GM03348 (cell line): ENCODE measurements at places on chromosomes 16 and 17.

DNA sequence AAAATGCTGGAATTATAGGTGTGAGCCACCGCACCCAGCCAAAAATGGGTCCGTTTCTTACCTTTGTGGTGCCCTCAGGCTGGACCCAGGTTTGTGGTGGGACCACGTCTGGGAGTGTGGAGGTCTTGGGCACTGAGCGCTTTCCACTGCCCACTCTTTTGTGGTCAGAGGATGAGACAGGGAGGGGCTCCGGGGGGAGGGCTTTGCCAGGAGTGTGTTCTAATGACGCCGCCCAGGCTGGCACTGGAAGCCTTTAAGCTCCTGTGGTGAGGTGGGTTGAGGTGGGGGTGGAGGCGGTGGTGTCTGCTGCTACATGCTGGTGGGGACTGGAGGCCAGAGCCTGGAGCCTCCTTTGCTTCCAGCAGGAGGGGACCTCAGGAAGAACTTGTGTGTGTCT is 12.8 kb upstream of the ADCY7 start:
- DNase-seq: no peak

- DNase-seq: no peak
These were observed 623 bp upstream of the DDX52 start for GRCh38 chr17:37643869-37644268.

- no peak for DNase-seq
These were observed 22.4 kb downstream of the KANSL1 start for GRCh38 chr17:46170639-46171429.

GRCh38 chr17:9009096-9009495 is 12.2 kb upstream of the NTN1 start:
- DNase-seq: no peak

GRCh38 chr17:56436142-56436541 is 157.4 kb upstream of the NOG start:
- no peak for DNase-seq

- DNase-seq: no peak
These were observed 243.3 kb upstream of the PSMD7 start for GRCh38 chr16:74053312-74053711.

DNA sequence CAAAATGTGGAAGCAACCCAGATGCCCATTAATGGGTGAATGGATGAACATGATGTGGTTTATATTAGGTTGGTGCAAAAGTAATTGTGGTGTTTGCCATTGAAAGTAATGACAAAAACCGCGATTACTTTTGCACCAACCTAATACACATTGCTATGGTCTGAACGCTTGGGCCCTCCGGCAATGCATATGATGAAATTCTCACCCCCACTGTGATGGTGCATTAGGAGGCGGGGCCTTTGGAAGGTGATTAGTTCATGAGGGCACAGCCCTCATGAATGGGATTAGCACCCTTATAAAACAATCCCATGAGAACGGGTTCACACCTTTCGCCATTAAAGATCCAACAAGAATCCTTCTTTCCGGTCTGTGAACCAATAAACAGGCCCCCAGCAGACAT is 25.3 kb upstream of the PRM1 start:
- DNase-seq: no peak

DNA sequence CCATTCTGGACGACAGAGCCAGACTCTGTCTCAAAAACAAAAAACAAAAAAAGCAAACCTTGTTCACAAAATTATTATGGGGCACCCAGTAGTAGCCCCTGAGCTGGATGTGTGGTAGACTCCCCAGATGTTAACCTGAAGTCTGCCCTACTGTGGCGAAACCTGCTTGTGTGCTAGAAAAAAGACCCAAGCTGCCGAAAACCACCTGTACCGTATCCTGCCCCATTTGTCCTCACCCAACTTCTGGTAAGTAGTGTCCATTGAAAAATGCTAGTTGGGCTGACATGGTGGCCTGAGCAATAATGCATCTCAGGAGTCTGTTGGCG is 9.1 kb downstream of the RMI2 start:
- no peak for DNase-seq

- DNase-seq: no peak
These were observed 96.6 kb downstream of the MRM1 start for GRCh38 chr17:36697903-36698530.

DNA sequence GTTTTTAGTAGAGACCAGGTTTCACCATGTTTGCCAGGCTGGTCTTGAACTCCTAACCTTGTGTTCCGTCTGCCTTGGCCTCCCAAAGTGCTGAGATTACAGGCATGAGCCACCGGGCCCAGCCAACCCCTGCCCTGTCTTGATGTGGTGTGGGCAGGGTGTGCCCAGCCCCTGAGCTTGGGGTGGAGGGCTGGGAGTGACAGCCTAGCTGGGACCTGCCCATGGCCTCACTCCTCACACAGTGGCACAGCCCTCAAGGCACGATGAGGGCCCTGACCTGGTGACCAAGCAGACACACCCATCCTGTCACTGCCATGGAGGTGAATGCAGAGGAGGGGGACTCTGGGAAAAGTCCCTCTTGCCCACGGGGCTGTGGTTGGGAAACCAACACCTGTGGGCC is 3.0 kb downstream of the IL32 start:
- DNase-seq: no peak

- no peak for DNase-seq
These were observed 237.7 kb downstream of the IRX3 start for GRCh38 chr16:54048586-54049495.

GRCh38 chr17:5123343-5124124 is 7.7 kb downstream of the USP6 start:
- no peak for DNase-seq

DNA sequence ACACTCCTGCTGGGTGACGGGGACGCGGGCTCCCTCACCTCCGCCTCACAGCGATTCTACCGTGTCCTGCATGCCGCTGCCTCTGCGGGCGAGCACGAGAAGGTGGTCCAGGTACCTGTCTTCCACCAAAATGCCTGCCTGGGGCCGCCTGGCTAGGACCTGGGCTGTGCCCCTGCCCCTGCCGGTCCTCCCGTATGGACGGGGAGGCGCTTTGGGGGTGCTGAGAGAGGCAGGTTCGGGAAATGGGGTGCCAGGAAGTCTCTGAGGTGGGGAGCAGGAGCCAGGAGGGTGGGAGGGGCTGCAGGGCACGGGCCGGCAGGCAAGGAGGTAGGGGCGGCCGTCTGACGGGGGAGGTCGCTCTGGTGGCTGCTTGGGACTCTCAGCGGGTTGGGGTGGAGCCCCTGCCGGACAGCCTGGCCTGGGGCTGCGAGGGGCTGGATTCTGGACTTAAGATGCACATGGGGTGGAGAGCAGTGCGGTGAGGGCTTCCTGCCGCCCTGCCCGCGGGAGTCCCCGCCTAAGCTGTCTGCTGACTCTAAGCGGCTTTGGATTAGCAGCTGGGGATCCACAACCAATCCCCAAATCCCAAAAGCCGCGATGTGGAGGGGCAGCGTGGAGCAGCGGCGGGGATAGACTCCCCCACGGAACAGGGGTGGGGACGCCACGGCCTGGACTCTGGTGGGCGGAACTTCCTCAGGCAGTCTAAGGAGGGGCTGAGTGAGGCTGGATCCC is 5.8 kb downstream of the CHTF18 start:
- no peak for DNase-seq

GRCh38 chr16:89693289-89693731 is 6.8 kb downstream of the CDK10 start:
- DNase-seq: no peak

DNA sequence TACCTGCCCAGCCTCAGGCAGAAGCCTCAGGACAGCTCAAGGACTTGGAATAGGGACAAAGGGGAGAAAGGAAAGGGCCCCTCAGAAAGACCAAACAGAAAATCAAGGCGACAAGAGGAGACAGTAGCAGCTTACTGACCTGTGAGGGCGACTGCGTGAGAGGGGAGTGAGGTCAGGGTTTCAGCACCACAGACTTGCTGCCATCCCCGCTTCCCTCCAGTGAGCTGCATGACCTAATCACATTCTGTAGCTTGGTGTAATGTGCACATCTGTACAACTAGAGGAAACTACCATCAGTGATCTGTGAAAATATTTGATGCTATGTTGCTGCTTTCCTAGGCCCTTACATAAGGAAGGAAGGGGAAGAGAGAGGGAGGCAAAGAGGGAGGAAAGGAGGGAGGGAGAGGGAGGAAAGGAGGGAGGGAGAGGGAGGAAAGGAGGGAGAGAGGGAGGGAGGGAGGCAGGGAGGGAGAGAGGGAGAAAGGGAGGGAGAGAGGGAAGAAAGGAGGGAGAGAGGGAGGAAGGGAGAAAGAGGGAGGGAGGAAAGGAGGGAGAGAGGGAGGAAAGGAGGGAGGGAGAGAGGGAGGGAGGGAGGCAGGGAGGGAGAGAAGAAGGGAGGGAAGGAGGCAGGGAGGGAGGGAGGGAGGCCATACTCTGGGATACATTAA is 404.9 kb upstream of the CDH5 start:
- no peak for DNase-seq

DNA sequence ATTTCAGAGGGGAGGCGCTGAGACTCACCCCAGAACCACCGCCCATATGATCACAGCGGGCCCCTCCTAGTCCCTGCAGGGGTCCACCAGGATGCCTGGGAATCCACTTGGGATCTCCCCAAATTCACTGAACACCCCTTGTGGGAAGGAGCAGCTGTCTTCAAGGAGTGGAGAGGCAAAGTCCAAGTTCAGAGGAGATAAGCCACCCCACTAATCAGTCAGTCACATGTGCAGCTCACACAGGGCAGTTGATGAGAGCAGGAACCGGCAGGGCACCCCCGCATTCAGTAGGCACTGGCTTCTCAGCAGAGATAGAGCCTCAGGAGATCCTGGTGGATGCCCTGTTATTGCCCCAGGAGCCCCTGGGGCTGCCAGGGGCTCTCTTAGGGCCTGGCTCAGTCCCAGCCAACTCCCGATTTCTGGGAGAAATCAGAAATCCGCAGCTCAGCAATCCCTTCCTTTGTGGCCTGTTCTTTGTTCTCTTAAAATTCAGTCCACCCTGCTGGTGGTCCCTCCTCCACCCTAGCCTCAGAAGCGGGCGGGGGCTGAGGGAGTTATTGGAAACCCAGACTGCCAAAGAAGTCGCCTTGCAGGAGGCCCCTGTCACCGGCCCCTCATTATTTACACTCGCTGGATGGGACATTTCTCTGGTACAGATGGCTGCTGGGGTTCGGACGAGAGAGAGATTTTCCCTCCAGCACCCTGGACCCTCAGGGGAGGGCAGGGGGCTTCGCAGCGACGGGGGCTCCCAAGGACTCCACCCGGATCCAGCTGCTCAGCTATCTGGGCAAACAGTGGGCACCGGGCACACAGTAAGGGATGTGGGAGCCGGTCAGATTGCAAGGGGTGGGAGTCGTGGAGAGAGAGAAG is 1.8 kb downstream of the CDC42EP4 start:
- DNase-seq: no peak

GRCh38 chr16:9053006-9053601 is 38.3 kb upstream of the HAPSTR1 start:
- DNase-seq: peak; percentile 54

GRCh38 chr16:89564476-89565255 is 4.2 kb downstream of the RPL13 start:
- DNase-seq: no peak
